OCI-LY7 (cell line): ENCODE measurements at places on chromosomes 16 and 17.

- no peak for DNase-seq
Measured at GRCh38 chr16:28318042-28318744, 25.9 kb downstream of the SBK1 start.

GRCh38 chr16:83929811-83930555 is 23.1 kb upstream of the OSGIN1 start:
- no peak for DNase-seq

GRCh38 chr16:12147681-12148080 is 171.1 kb downstream of the SNX29 start:
- peak; percentile 93 for DNase-seq

GRCh38 chr17:63258785-63259184 is 187.3 kb downstream of the CYB561 start:
- no peak for DNase-seq

DNA sequence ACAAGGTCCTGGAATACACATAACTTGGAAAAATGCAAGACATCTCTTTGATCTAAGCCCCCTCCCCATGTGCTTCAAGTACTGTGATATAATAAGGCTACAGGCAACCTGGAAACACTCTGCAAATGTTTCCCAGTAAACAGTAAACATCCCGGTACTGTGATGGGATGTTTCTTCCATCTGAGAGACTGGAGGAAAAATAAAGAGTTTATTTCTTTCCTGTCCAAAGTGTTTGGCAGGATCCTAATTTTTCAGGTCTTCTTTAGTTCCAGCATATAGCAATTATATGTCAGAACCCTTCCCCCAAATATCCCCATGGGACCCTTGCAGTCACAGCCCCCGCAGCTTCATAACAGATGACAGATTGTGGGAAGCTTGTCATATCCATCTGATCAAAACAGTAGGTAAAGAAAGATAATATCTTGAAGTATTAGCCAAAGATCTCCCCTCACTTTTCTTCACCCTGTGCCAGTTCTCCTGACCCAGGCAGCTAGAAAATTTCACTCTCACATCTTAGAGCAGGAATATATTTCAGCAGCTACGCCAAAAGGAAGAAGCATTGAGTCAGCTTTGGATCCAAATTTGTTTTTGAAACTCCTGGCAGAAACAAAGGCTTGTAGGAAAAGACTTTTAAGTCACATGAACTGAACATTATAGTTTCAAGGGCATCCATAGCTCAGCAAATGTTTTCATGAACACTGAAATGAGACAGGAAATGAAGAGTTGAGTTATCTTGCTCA is 141.3 kb downstream of the HS3ST3A1 start:
- no peak for DNase-seq

DNA sequence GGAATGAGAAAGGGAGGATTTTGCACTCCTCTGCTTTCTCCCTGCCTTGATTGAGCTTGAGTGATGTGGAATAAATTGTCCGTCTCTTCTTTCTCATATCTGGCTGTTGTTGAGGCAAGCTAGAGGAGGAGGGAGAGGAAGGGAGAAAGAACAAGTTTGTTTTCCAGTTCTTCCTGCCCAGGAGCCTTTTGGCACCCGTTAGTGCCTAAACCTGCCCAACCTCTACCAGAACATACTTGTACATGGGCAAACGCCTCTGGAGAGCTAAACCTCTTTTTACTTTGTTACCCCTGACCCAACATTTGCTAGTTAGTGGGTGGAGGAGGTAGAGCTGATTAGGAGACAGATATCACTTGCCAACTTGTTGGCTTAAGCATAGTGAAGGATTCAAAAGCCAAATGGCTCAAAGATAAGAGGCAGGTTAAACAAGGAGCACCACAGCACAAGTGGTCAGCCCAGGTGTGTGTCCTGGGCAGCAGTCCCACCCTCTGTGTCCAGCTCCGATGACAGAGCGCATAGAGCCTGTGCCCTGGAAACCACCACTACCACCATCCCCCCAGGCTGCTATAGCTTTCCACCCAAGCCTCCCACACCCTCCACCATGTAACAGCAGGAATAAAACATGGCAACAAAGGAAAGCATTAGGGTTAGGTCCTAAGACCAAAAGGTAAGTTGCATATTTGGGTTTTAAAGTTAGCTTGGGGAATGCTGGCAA is 6.5 kb downstream of the ODF4 start:
- DNase-seq: no peak

DNA sequence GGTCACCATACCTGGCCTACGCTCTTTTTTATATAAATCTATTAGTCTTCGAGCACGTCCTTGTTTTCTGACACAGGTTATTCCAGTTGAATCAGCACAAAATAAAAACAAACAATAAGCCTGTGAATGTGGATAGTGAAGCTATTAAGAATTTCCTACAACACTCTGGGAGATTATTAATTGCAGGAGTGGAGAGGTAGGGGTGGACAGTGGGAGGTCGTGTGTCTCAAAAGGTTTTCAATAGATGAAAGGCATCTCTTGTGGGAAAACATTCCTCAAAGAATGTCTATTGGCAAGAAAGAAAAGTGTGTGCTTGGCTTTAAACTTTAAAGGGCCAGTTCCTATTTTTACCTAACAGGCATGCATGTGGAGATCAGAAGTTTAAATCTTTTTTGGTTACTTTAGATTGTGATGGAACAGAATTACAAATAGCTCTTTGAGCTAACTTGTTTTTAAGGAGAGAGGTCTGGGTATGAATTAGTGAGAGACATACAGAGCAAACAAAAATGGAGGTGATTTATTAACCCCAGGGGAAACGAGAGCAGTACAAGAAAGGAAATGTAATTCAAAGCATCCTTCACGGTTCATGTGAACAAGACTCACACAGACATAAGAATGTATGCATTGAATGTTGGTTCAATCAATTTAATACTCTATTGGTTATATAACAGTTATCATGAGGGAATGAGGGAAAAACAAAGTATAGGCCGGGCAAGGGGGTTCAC is 9.0 kb downstream of the SMYD4 start:
- DNase-seq: peak; percentile 17

DNA sequence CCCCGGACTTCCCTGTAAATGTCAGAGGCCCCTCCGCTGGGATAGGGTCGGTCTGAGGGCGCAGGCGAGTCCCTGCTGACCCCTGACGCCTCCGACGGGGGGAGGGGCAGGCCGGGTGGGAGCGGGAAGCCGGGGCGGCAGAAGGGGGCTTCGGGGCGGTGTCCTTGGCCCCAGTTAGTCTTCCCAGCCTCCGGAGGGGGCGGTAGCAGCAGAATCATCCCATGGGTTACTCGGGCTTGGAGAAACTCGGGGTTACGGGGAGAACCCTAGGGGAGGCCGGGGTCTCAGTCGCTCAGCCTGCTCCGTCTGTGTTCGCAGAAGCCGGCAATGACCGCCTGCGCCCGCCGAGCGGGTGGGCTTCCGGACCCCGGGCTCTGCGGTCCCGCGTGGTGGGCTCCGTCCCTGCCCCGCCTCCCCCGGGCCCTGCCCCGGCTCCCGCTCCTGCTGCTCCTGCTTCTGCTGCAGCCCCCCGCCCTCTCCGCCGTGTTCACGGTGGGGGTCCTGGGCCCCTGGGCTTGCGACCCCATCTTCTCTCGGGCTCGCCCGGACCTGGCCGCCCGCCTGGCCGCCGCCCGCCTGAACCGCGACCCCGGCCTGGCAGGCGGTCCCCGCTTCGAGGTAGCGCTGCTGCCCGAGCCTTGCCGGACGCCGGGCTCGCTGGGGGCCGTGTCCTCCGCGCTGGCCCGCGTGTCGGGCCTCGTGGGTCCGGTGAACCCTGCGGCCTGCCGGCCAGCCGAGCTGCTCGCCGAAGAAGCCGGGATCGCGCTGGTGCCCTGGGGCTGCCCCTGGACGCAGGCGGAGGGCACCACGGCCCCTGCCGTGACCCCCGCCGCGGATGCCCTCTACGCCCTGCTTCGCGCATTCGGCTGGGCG is 542 bp downstream of the GUCY2D start:
- no peak for DNase-seq

DNA sequence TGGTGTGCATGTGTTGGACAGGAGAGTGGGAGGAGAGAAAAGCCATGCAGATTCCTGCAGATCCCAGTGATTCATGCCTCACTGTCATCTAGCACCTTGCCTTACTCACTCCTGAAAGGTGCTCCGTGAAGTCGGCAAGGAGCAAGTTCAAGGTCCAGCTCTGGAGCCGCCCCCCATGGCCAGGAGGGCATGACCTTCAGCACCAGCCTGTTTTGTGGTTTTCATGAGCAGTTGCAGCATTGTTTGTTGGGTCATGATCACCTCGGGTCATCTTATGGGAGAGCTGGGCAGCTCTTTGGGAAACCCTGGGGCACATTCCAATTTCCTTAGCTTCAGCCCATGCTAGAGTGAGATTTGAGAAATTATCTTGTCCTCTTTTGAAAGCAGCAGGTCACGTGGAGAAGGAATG is 137.5 kb upstream of the IRX3 start:
- DNase-seq: no peak
